ENCODE measurements at places on chromosomes 4 and X.
A peak's percentile ranks its signal among the peaks of the same experiment; 100 is the strongest.

GRCh38 chr4:77093401-77093800, 17.6 kb upstream of the CCNI start:
- DNase-seq = no peak

DNA sequence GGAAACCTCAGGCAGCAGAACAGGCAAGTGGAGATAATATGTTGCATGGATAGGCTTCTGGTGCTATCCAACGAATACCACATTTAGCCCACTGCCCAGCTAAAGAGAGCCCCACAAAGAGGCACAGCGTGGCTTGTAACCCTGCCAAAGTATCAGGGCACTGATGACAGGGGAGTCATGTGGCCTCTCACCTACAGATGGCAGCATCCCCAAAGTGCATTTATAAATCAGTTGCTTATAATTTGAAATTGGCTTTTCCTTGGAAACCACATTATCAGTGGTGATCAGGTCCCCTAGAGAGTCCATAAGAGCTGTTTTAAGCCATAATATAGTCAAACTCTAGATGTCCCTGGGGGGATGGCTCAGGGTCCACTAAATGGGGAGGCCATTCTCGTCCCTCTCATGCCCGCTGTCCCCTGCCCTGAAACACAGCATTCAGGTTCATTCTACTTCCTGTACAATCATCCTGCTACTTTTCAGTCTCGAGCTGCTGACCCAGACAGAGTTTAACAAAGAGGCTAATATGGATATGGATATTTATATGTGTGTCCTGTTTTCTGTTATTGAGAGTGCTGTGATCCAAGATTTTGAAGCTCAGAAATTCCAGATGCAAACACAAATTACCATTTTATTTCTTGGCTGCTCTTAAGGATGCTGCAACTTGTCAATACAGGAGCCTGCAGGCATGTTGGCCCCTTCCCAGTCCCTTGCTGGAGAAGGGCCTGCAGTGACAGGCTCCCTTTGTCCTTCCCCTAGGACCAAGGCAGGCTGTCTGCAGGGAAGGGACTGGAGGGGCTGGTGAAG, 28.5 kb downstream of the SRPX start:
- DNase-seq = no peak

GRCh38 chr4:148955564-148956297, 513.5 kb upstream of the NR3C2 start:
- no peak for DNase-seq

- DNase-seq = peak; percentile 8
These were observed 93.2 kb downstream of the WFS1 start for GRCh38 chr4:6362896-6363295.

DNA sequence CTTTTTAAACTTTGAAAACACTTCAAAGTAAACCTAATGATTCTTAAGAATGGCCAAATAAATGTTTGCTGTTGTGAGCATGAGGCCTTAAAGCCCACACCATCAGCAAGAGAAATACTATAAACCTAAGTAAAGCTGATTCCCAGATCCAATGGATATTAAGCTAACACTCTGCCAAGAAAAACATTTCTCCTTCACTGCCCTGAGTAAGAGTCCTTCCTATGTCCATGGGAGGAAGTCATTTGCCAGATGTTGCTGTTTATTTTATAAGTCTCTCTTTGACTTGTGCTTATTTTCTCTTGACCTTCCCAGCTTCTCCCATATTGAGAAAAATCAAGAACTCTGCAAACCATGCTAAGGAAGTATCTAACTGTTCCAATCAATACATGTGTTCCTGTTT, 154.3 kb upstream of the EDNRA start:
- no peak for DNase-seq

DNA sequence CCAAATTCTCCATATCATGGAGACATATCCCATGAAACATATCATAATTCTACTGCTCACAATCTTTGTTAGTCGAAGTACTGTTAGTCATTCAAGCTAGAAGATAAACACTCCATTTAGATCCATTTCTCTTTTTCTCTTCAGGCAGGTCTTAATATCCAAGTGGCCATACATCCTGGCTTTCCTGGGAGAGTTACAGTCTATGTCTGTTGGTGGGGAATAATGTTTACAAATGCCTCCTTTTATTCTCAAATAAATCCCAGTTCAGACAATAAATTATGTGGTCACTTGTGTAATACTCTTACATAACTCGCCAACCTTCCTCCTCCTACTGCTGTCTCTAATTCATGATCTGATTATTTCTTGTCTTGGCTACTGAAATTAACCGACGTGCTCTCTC, 82.1 kb downstream of the VCX3B start:
- DNase-seq = no peak

DNA sequence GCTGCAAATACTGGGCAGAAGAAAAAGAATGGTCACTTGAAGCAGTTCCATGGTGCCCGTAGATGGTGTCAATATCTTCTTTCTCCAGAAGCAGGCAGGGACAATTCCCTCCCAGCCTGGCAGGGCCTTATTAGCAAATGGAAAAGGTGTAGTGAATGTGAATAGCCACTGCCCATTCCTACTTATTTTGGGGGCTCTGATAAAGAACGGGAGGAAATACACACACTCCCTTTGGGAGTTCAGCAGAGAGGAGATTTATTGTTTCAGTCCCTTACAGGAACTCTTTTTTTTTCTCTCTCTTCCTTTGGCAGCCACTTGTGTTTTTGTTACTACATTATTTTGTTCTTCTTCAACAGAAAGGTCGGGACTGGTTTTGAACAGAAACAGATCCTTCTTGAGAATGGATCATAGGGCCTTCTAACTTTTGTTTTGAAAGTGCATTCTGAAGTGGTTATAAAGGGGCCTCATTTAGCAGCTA, at the start of gene EMCN:
Gene EMCN, minus strand, starts transcription at position 159 of the 478 bp plus-strand sequence. Its CDS starts 108 bp downstream, at position 51.
- DNase-seq = no peak

DNA sequence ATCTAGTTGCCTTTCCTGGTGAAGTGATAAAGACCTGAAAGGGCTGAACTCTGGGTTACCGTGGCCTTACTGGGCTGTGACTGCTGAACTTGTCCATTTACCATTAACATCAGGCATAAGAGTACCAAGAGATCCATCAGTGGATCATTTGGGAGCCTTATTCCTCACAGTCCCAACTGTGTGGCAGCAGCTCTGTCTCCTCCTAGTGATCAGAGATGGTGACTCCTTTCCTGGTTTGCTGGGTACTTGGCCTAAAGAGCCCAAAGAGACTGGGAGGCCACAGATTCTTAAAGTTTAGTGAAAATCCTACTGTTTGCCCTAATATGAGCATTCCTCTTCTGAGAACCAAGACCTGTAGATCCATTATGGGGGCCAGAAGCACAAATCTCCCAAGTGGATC, 56.3 kb upstream of the ATP6AP2 start:
- no peak for DNase-seq

- DNase-seq = no peak
These were observed 61.5 kb downstream of the GALNT7 start for GRCh38 chr4:173230062-173230461.

- DNase-seq = no peak
These were observed 560.8 kb upstream of the ATOH1 start for GRCh38 chr4:93267747-93268146.

DNA sequence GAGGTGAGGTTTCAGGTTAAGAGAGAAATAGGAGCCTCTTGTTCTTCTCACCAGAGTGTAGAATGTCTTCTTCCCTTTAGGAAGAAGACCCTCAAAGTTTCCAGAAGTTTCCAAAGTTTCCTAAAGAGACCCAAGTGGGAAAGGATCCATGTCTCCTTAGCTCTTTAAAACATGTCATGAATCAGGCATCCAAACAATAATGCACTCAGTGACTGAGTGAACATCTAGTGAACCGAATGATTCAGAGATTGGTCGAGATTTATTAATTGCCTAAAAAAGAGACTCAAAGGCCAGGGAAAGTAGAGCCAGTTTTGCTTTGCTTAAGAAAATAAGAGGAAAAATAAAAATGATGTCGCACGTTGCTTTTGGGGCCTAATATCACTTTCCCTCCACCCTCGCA, 29.4 kb downstream of the FGF5 start:
- no peak for DNase-seq
